NCI-H2107 (cell line): ENCODE measurements at places on chromosomes 2 and 18.

DNA sequence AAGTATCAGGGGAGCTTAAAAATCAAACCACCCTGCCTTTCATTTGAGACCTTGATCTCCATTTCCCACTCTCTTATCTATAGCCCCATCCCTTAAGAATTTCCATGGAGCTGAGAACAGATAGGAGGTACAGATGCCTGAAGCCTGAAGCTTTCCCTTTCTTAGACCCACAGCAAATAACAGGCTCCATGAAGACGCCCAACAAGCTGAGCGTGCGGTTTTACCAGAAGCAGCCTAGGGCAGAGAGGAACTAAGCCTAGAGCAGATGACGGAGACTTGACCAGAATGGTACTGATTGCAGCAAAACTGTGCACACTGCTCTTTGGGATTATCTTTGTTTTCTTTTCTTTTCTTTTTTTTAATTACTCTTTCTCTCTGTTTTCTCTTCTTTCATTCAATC is 1.7 kb upstream of the ERBB4 start:
- no peak for DNase-seq

- no peak for DNase-seq
Measured at GRCh38 chr2:19973466-19973865, 16.4 kb downstream of the WDR35 start.

DNA sequence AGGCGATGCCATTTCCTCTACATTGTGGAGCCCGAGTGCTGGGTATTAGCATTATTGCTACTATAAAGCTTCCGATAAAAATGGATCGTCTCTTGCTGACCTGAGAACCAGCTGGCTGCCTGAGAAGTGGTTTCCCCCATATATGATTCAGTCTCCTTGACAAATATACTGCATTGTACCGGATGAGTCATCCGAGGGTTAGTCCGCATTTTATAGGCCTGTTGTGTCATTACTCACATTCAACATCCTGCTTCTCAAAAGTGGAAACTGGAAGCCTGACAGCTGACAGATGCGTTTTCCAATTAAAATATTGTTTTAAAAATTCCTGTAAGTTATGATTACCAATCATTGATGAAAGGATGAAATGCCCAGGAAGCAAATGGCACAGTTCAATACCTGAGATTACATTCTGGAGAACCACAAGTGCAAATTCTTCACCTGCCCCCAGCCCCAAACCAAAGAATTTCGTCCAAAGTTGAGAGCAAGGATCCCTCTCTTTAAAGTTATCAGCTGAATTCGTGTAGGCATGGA is 65.7 kb downstream of the SPRED2 start:
- DNase-seq = no peak

GRCh38 chr18:1102848-1103247 is 198.2 kb downstream of the ADCYAP1 start:
- no peak for DNase-seq

DNA sequence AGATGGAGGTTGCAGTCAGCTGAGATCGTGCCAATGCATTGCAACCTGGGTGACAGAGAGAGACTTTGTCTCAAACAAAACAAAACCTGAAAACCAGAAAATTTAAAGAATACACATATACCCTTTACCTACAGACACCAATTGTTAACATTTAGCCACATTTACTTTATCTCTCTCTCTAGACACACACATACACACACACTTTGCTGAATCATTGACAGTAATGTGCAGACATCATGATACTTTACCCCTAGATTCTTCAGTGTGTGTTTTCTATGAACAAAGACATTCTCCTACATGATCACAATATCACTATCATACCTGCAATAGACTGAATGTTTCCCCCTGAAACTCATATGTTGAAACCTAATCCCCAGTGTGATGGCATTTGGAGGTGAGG is 10.2 kb upstream of the CFLAR start:
- DNase-seq = no peak

DNA sequence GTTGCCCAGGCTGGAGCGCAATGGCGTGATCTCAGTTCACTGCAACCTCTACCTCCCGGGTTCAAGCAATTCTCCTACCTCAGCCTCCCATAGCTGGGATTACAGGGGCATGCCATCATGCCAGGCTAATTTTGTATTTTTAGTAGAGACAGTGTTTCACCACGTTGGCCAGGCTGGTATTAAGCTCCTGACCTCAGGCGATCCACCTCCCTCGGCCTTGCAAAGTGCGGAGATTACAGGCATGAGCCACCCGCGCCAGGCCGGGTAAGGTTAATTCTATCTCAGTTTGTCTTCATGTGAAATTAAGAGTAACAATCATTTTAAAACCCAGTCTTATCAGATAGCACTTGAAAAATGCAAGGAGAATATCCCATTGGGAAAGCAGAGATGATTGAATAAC is 1681.7 kb upstream of the DDX18 start:
- no peak for DNase-seq

- DNase-seq = no peak
Measured at GRCh38 chr2:231321556-231322334, 73.8 kb upstream of the B3GNT7 start.

- no peak for DNase-seq
Measured at GRCh38 chr18:22066083-22066485, 103.3 kb upstream of the GATA6 start.

- no peak for DNase-seq
Measured at GRCh38 chr2:195912079-195912478, 156.6 kb downstream of the DNAH7 start.

GRCh38 chr18:54702686-54703085 is 111.6 kb downstream of the DYNAP start:
- no peak for DNase-seq

DNA sequence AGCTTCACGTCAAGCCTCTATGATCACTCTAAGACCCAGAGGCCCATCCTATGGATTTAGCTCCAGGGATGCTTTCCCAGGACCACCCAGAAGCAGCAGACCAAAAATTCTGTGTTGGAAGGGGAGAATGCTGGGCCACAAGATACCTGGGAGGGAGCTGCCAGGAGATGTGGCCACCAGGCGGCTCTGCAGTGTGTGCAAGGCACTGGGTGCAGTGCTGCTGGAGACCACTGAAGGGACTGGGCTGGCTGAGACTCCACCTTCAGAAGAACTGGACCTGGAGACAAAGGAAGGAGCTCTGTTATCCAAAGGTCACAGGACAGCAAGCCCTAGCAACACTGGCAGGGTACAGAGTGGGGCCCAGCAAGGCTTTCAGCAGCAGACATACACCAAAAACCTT is 34.0 kb downstream of the KANSL3 start:
- DNase-seq = no peak

DNA sequence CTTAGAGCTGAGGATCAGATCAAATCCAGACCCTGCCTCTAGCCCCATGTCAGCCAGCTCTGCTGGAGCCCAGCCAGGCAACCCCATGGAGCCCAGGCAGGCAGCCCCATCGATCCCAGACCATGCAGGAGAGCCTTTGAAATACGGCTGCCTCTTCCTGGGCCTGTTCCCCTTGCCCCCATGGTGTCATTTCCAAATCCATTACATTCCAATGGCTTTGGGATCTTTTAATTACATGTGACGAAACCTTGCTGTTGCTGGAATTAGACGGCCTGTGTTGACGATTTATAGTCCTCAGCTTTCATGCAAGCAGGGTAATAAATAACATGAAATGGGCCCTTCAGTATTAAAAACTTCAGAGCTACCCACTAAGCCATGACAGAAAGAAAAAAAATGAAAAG is 75.8 kb upstream of the SLC14A2 start:
- no peak for DNase-seq

GRCh38 chr18:58540381-58540943 is 88.4 kb downstream of the ALPK2 start:
- no peak for DNase-seq

- DNase-seq = no peak
Measured at GRCh38 chr2:8860239-8860638, 22.8 kb upstream of the KIDINS220 start.

DNA sequence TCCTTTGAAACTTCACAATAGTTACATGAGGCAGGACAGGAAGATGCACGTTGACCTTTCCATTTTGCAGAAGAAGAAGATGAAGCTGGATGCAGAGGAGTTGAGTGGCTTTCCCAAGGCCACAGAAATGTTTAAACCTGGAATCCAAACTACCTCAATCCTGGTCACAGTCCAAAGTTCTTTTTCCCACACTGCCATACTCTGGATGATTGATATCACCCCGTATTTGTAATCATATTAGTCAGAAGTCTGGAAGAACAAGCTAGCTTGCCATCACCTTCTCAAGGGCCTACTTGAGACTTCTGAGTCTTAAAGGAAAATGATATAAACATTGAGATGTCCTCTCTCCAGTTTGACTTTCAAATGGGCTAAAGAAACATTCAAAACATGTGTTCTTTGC is 190.1 kb downstream of the LNPK start:
- no peak for DNase-seq

GRCh38 chr18:5604778-5605177 is 61.0 kb upstream of the EPB41L3 start:
- DNase-seq = no peak

- no peak for DNase-seq
Measured at GRCh38 chr2:128389388-128390086, 70.9 kb upstream of the HS6ST1 start.

- no peak for DNase-seq
Measured at GRCh38 chr18:43471873-43472272, 194.6 kb upstream of the SYT4 start.

GRCh38 chr2:178418426-178418825 is 32.5 kb downstream of the PRKRA start:
- no peak for DNase-seq

GRCh38 chr2:190649035-190649797 is at the start of gene NAB1:
Gene NAB1, plus strand, starts transcription at chr2:190649083. Its CDS starts 10,094 bp downstream, at chr2:190659177.
- DNase-seq = no peak

GRCh38 chr18:3425446-3425845 is 24.5 kb upstream of the TGIF1 start:
- no peak for DNase-seq

DNA sequence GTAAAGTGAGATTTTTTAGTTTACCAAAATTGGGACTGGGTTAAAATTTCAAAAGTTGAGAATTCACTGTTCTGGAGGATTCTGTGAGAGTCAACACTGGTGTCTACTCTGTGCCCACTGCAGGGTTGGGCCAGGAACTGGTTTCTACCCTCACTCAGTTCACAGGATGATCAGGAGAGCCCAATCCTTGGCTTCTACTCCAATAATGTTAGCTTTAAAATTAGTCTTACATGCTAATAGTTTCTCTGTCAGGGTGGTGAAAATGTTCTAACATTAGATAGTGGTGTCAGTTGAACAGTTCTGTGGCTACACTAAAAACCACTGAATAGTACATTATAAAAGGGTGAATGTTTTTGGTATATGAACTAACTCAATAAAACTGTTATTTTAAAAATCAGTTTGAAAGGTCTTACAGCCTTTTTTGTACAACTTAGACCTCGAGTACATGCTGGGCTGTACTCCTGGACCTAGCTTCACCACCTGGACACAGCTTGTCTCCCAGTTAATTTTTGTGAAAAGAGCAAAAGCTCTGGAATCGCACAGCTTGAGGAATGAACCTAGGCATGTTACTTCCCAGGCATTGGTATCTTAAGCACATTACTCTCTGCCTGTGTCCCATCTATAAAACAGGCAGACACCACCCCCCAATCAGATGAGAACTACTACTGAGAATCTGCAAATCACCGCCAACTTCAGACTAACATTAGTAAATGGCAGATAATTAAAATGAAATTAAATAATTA is 44.4 kb downstream of the ACVR1 start:
- DNase-seq = no peak

DNA sequence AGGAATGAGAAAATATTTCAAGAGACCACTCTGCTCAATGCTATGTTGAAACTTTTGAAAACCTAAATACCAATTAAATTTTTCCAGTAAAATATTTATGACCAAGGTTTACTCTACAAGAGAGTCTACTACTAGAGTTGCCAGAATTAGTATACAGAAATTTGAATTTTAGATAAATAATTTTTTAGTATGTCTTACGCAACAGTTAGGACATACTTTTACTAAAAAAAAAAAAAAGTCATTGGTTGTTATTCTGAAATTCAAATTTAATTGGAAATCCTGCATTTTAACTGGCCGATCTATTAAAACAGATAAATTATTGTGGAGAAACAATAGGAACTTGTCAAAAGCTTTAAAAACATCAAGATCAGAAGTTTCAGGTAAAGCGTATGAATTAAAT is 49.1 kb upstream of the TMEM200C start:
- DNase-seq = no peak

DNA sequence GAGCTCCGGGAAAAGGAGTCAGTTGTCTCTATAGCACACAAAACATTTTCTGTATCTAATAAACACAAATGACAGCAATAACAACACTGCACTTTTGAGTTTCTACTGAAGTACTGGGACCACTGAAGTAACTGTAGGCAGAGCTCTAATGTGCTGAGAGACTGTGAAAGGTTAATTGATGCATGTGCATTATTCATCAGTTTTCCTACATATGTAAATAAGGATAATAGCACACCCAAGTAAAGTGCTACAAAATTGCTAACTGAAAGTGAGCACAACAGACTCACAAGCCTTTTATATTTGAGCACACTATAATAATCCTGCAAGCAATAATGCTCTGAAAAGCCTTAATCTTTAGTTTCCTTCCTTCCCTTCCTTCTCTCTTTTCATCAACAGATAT is 1051.6 kb downstream of the LRP1B start:
- no peak for DNase-seq

GRCh38 chr2:170817093-170818035 is 677 bp downstream of the GAD1 start:
- no peak for DNase-seq
